ENCODE measurements at places on chromosomes 2 and 18.
A peak's percentile ranks its signal among the peaks of the same experiment; 100 is the strongest.

DNA sequence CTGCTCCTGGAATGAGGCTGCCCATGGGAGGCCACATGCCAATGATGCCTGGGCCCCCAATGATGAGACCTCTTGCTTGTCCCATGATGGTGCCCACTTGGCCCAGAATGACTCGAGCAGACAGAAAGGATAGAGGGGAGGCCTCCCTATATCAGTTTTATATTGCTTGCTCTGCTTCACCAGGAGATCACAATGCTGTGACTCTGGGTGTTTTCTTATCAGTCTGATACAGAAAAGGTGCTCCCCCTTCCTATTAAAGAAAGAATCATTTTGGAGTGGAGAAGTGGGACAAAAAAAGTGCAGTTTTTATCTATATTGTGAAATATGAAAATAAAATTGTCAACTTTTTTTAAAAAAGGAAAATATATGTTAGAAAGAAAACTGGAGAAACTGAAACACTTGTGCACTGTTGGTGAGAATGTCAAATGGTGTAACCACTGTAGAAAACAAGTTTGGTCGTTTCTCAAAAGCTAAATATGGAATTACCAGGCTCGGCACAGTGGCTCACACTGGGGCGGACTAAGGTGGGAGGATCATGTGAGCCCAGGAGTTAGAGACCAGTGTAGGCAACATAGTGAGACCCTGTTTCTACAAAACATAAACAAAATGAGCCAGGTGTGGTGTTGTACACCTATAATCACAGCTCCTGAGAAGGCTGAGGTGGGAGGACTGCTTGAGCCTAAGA lies 21.8 kb downstream of the LPIN2 start:
- DNase-seq: no peak

GRCh38 chr18:5975111-5976002 lies 80.0 kb upstream of the TMEM200C start:
- DNase-seq: no peak

- DNase-seq: no peak
Measured at GRCh38 chr18:72828601-72829000, 39.2 kb downstream of the NETO1 start.

DNA sequence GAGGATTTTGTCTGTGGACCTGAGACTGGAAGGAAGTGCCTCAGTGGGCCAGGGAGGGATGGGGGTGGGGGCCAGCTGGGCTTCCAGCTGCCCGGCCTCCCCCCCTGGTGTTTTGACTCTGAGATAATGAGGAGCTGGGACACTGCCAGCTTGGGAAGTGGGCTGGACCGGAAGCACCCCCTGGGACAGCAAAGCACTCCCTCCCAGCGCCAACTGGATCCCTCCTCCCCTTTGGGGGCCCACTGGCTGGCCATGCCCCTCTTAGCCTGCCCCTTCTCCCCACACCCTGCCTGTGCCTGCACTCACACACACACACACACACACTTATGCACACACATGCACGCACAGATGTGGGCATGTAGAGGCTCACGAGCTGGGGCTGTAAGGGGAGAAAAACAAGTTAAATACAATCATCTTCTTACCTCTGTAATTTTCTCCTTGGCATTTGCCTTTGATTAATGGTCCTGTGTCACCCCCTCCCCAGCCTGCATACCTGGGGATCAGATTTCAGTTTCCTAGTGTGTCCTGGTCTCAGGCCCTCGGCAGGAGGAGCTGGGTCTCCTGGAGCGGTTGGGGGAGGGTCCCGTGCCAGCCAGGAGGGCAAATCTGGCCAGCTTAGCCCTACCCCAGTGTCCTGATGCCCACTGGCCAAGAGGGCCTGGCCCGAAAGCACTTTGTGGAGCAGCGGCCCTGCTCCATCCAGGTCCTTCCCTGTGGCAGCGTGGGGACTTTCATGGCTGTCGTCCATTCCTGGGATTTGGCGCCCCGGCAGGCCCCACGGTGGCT lies 3.6 kb downstream of the ITM2C start:
- DNase-seq: no peak

DNA sequence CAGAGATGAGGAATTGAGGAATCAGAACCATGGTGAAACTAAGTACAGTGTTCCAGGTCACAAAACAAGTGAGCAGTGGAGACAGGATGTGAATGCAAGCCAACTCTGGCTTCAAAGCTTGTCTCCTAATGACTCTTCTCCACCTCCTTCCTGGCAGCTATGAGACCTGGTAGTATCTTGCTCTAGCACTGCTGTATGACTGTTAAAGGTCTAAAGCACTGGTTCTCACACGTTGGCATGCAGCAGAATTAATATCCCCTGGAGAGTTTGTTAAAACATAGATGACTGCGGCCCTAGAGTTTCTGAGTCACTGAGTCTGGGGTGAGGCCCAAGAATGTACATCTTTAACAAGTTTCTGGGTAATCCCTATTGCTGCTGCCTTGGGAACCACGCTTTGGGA lies 63.3 kb downstream of the SUCLG1 start:
- no peak for DNase-seq

- DNase-seq: no peak
Measured at GRCh38 chr18:79613186-79613931, 66.2 kb upstream of the CTDP1 start.

- no peak for DNase-seq
Measured at GRCh38 chr2:236614551-236614950, 44.9 kb downstream of the ACKR3 start.

DNA sequence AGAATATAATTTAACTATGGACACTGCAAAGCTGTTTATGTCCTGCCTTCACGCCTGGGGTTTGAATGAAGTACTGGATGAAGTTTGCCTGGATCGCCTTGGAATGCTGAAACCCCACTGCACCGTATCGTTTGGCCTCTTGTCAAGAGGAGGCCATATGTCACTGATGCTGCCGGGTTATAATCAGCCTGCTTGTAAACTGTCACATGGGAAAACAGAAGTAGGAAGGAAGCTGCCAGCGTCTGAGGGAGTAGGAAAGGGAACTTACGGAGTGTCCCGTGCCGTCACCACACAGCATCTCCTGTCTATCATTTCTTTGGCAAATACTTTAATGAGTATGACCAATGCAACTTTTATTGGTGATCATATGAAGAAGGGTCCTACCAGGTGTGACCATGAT lies 105.8 kb downstream of the WDR7 start:
- no peak for DNase-seq

GRCh38 chr2:158312981-158313380 lies 143.6 kb downstream of the CCDC148 start:
- no peak for DNase-seq

- no peak for DNase-seq
Measured at GRCh38 chr2:66109419-66109818, 325.5 kb upstream of the MEIS1 start.

GRCh38 chr2:97914691-97915213 lies 81.0 kb downstream of the TMEM131 start:
- no peak for DNase-seq

GRCh38 chr2:85709401-85709811 lies 15.2 kb downstream of the GNLY start:
- no peak for DNase-seq

GRCh38 chr18:22473366-22473765 lies 55.7 kb upstream of the CTAGE1 start:
- DNase-seq: no peak

GRCh38 chr2:54979321-54980044 lies 70.8 kb downstream of the RTN4 start:
- DNase-seq: no peak

- peak; percentile 6 for DNase-seq
Measured at GRCh38 chr2:159939946-159940345, 122.5 kb downstream of the PLA2R1 start.

- peak; percentile 52 for DNase-seq
Measured at GRCh38 chr2:165793161-165793778, 777 bp downstream of the GALNT3 start.

GRCh38 chr2:219736209-219736608 lies 108.8 kb downstream of the SLC4A3 start:
- DNase-seq: peak; percentile 36

- no peak for DNase-seq
Measured at GRCh38 chr2:229712136-229712535, 2.2 kb downstream of the DNER start.

GRCh38 chr2:38959466-38959865 lies 69.8 kb downstream of the ARHGEF33 start:
- DNase-seq: no peak

DNA sequence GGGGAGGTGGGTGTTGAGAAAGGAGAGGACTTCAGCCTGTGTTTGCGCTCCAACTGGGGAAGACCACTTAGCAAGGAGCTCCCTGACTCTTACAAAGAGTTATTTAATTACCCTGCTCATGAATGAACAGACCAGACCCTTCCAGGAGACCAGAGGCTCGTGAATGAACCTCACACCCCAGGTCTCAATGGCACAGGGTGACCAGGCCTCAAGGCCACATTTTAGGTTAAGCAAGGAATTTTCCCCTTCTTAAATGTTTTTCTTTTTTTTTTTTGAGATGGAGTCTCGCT lies 25.3 kb downstream of the SMAD7 start:
- no peak for DNase-seq

- DNase-seq: no peak
Measured at GRCh38 chr2:216142540-216142939, 33.4 kb downstream of the XRCC5 start.

- no peak for DNase-seq
Measured at GRCh38 chr2:1226766-1227165, 186.5 kb upstream of the TPO start.

DNA sequence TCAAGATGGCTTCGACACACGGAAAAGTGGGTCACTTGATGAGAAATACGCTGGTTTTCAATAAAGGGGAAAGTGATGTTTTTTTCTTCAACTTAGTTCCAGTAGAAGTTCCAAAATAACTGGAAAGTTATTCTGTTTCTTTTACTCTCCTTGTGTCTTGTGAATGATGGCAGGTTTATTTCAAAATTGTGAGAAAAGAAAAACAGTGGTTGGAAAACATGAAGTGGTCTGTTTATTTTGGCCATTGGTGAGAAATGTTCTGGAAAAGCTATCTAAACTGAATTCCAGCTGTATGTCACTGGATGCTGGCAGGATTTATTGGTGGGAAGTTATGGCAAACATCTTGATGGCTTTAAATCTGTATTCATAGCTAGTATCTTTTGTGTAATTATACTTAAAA lies 484.1 kb downstream of the DCC start:
- DNase-seq: no peak

- DNase-seq: no peak
Measured at GRCh38 chr2:54858021-54858681, 134.7 kb downstream of the EML6 start.

DNA sequence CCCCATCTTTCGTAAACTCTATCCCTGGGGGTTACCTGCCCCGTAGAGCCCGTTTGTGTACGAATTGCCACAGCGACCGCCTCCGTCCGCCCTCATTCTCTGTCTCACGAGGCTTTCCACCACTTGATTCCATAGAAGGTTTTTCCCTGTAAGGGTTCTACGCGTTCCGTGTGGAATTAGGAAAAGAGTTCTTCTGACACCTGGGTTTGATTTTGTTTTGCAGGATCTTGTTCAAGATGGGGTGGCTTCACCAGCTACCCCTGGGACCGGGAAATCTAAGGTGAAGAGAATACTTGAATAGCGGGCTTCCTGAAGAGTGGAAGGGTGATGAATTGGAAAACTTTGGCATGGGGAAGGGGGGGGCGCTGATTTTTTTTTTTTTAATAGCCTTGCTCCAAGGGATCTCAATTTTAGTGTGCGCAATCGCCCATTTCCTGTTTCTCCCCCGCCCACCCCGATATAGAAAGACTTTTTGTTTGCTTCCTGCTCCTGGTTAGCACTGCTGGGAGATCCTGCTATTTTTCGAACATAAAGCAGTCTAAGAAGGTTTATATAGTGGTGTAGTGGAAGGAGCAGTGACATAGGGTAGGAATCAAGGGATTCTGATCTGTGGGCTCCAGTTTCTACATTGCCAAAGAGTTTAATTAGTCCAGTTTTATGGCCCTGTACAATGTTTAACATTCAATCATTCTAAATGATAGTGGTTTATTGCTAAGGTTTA lies 564 bp downstream of the GCC2 start:
- peak; percentile 55 for DNase-seq

GRCh38 chr18:45282101-45282812 lies 333.0 kb upstream of the SLC14A2 start:
- peak; percentile 51 for DNase-seq

GRCh38 chr2:2853346-2853745 lies 522.3 kb upstream of the MYT1L start:
- no peak for DNase-seq

- no peak for DNase-seq
Measured at GRCh38 chr2:72979896-72980295, 62.6 kb downstream of the EMX1 start.

DNA sequence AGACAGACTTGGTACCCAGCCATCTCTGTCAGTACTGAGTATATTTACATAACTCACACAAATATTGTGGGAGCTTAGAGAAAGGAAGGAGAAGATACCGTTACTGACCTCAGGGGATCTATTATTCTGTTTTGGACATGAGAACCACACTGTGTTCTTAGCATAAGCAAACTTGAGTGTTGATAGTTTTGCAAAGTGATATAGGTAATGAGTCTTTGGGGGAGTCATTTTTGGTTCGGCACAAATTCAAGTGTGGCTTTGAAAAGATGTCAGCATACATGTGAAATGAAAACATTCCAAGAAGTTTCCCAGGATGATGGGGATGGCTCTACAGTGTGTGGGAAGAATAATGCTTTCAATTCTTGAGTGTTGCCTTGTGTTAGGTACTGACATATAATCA lies 24.1 kb downstream of the SMARCAL1 start:
- DNase-seq: no peak

DNA sequence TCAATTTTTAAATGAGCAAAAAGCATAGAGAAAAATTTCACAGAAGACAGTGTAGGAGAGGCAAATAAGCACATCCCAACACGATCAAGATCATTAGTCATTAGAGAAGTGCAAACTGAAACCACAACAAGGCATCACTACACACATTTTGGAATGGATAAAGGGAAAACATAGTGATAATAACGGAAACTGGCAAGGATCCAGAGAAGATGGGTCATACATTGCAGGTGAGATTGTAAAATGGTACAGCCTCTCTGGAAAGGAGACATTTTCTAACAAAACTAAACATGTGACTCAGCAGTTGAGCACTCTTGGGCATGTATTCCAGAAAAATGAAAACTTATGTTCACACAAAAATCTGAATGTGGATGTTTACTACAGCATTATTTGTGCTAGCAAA lies 98.3 kb upstream of the TMEM17 start:
- no peak for DNase-seq

DNA sequence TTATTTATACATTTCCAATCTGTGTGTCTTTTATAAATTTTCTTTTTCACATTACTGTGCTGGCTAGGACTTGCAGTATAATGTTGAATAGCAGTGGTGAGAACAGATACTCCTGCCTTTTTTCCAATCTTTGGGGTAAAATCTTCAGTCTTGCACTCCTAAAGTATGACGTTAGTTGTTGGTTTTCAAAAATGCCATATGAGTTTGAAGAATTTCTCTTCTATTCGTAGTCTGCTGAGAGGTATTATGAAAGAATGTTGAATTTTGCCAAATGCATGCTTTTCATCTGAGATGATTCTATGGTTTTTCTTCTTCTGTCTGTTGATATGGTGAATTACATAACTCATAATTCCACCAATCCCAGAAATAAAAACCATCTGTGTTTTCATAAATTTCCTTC lies 335.3 kb upstream of the CHST9 start:
- no peak for DNase-seq

DNA sequence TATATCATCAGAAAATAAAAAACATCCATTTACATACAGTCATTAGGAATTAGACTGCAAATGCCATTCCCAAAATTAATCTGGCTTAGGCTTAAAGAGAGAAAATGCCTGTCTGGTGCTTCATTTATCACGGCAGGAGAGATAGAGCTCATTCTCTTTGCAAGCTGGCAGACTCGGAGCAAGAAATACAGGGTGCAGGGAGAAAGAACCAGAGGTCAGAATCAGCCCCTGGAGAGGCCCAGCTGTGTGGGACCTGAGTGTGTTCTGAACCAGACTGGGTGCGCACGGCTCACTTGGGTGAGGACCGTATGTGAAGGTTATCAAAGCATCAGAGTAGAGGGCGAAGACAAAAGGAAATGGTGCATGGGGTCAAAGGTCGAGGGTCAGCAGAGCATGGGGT lies 227.8 kb downstream of the ACKR3 start:
- no peak for DNase-seq

Data from NCI-H146 (cell line).